Transverse colon (tissue), 4 donors: ENCODE measurements at places on chromosomes 2 and 18. TPM values are rescaled to one million over a fixed set of nuclear protein-coding genes. Genes with fewer than 3 reads are reported as not detected.
A peak's percentile ranks its signal among the peaks of the same experiment; 100 is the strongest.

The HAT1 gene
- total RNA-seq: 19.4 TPM

- no peak for DNase-seq
Observed at GRCh38 chr2:16261791-16262190, 321.4 kb downstream of the MYCN start.

DNA sequence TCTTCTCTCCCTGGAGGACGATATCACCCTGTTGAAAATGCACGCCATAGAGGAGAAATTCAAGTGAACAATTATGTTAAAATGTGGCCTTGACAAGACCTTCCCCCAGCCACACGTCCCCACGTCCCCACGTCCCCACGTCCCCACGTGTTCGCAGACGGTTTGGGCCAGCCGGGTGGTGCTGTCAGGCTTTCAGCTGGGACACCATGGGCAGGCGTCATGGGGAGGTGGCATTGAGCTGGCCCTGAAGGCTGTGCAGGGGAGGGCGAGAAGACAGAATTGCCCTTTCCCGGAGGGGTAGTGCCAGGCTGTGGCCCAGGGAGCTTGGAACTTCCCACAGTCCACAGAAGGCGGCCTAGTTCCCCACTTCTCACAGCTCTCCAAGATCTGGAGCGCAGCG, 240.7 kb upstream of the RAB6C start:
- no peak for DNase-seq

The PID1 gene
- total RNA-seq: 33.6 TPM

The CNDP1 gene
- total RNA-seq: not detected

DNA sequence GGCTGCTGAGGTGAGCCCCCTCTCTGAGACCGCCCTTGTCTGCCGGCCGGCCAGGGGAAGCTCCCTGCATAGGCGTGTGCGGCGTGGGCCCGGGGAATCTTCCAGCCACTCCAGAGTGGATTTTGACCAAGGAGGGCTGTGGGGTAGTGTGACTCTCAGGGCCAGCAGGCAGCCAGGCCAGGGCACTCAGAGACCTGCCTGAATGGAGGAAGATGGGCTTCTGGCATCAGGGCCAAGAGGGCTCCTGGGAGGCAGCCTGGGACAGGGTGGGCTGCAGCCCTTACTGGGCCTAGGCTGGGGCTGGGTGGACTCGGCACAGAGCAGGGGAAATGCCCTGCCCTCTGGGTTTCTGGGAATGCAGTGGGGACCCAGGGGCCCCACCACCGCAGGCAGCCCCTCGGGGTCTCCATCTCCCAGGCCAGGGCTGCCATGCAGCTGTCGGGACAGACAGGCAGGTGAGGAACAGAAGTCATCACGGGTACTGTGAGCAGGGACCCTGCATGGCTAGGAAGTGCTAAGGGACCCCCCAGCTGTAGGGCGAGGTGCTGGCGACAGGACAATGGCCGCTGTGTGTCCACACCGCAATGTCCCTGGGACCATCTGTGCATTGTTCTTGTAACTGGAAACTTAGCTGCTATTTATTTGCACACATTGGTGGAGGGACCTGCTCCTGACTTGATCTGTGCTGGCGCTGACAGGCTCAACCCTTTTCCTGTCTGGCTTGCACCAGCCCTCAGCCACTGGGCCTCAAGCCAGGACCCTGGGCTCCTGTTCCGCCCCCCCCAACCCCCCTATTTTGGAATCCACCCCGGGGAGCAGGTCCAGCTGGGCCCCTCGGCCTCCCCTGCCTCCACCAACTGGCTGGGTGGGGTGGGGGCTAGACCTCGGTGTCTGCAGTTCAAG, 4.1 kb downstream of the PDCD1 start:
- no peak for DNase-seq

The MAP3K19 gene
- total RNA-seq: not detected

DNA sequence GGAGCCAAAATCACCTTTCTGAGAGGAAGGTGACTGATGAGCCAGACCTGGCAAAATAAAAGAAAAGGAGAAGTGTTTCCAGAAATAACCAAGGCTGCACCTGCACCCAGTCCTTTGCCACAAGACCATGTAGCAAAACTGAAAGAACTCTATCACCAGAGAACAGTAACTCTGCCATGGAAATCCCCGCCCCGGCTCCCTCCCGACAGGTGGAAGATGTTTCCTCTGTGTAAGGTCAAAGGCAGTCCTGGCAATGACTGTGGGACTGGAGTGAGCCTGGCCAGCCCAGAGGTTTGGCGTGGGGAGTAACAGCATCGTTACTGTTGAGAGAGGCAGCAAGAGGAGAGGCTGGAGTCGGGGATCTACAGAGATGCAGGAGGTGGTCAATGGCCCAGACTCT, 42.3 kb downstream of the SPRED2 start:
- DNase-seq: peak; percentile 71

GRCh38 chr18:45156946-45157345, 458.3 kb upstream of the SLC14A2 start:
- DNase-seq: no peak

DNA sequence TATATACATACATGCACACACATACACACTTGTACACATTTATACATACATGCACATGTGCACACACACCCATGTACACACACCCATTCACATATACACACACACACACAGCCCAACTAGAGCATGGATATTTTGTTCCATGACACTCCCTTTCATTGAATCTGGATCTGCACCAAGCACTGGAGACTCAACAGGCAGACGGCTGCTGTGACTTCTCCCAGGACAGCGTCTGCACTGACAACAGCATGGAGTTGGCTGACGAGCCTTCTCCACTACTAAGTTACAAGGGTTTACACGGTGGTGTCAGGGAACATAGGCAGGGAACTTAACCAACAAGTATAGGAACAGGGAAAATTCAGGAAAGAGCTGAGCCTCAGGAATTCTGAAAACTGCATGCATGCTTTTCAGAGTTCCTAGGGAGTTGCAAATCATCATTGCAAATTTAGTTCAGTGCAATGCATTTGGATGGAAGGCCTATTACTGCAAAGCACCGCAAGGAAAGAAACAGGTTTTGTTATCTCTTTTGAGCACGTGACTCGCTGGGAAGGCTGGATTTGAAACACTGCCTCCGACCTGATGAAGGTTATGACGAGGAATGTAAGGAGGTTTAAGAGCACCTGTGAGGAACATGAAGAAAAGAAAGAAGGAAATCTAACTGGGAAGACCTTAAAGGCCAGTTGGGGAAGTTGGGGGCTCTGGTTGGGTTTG, 35.9 kb downstream of the TMEM18 start:
- DNase-seq: no peak

GRCh38 chr2:23698721-23699579, 228.0 kb downstream of the ATAD2B start:
- DNase-seq: no peak
